ENCODE measurements at places on chromosomes 16 and 17.
A peak's percentile ranks its signal among the peaks of the same experiment; 100 is the strongest.

DNA sequence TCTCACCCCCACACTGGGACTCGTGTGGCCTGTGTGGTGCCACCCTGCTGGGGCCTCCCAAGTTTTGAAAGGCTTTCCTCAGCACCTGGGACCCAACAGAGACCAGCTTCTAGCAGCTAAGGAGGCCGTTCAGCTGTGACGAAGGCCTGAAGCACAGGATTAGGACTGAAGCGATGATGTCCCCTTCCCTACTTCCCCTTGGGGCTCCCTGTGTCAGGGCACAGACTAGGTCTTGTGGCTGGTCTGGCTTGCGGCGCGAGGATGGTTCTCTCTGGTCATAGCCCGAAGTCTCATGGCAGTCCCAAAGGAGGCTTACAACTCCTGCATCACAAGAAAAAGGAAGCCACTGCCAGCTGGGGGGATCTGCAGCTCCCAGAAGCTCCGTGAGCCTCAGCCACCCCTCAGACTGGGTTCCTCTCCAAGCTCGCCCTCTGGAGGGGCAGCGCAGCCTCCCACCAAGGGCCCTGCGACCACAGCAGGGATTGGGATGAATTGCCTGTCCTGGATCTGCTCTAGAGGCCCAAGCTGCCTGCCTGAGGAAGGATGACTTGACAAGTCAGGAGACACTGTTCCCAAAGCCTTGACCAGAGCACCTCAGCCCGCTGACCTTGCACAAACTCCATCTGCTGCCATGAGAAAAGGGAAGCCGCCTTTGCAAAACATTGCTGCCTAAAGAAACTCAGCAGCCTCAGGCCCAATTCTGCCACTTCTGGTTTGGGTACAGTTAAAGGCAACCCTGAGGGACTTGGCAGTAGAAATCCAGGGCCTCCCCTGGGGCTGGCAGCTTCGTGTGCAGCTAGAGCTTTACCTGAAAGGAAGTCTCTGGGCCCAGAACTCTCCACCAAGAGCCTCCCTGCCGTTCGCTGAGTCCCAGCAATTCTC, 27.4 kb downstream of the STH start:
- no peak for DNase-seq

DNA sequence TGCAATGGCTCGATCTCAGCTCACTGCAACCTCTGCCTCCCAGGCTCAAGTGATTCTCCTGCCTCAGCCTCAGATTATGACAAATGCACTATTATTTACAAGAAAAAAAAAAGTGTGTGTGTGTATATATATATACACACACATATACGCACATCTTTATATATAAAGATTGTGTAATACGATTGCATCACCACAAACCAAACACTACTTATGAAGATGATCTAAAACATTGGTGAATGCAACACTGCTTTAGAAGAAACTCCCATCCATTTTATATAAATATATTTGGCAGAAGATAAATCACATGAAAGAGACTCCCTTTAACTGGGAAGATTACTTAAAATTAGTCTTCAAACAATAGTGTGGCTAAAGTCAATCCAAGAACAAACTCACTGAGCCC, 96.7 kb downstream of the SYCE1L start:
- no peak for DNase-seq

- DNase-seq = no peak
These were observed 23.6 kb upstream of the SMURF2 start for GRCh38 chr17:64685705-64686104.

DNA sequence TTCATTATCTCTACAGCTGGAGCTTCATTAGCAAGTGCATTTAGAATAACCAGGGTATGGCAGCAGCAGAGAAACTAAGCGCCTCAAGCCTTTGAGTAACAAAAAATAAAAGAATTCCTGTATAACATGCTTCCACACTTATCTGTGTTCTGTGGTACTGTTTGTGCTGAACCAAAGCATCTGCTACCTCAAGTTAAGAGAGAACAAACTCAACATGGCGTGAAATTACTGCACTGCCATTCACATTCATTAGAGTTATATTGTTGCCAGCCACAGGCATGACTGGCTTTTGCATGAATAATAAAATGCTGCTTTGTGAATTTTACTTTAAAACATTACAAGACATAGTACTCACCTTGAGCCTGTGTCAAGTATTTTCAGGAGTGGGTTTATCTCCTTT, 76.6 kb downstream of the NLK start:
- no peak for DNase-seq

GRCh38 chr17:37187262-37187661, 188.5 kb upstream of the C17orf78 start:
- no peak for DNase-seq

DNA sequence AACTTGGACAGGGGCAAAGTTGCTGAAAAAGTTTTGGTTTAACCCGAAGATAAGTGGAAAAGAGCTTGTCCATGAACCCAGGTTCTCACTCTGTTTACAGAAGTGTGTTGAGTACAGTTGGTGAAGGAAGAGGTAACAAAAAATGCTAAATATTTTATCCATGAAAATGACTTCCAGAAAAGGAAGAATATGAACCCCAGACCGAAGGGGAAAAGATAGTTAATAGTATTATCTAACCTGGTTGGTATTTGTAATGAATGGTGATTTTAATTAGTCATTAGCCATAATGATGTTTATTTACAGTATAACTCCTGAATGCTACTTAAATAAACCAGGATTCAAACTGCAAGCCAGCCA, 574 bp upstream of the TMEM106A start:
- DNase-seq = no peak

- peak; percentile 76 for DNase-seq
These were observed 27.7 kb downstream of the TBC1D3B start for GRCh38 chr17:36148559-36149295.

- DNase-seq = no peak
These were observed 641.3 kb downstream of the KCNJ2 start for GRCh38 chr17:70810609-70811008.

GRCh38 chr16:57540387-57540786, 2.1 kb upstream of the ADGRG5 start:
- no peak for DNase-seq

GRCh38 chr16:86568677-86569623, 2.3 kb downstream of the FOXC2 start:
- DNase-seq = no peak

GRCh38 chr16:19830902-19831560, 53.6 kb downstream of the GPRC5B start:
- DNase-seq = no peak

GRCh38 chr17:60248618-60249289, 99.0 kb downstream of the CA4 start:
- no peak for DNase-seq

GRCh38 chr16:17397499-17397891, 73.3 kb downstream of the XYLT1 start:
- DNase-seq = no peak

GRCh38 chr16:25888868-25889267, 197.1 kb downstream of the HS3ST4 start:
- no peak for DNase-seq

DNA sequence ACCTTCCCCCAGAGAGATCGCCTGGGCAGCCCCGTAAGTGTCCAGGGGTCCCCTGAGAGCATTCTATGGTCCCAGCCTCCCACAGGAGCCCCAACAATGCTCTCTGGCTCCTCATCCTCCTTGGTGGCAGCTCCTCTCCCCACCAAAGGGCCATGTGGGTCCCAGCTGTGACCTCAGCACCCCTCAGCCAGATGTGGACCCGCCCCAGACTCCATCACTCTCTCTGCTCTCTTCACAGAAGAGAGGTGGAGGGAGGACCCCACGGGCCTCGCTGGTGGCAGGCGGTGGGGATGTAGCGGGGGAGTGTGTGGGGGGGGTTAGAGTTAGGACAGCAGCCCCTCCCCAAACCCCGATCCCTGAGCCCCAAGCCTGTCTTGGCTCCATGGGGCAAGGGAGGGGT, 41.0 kb downstream of the SOCS3 start:
- no peak for DNase-seq

DNA sequence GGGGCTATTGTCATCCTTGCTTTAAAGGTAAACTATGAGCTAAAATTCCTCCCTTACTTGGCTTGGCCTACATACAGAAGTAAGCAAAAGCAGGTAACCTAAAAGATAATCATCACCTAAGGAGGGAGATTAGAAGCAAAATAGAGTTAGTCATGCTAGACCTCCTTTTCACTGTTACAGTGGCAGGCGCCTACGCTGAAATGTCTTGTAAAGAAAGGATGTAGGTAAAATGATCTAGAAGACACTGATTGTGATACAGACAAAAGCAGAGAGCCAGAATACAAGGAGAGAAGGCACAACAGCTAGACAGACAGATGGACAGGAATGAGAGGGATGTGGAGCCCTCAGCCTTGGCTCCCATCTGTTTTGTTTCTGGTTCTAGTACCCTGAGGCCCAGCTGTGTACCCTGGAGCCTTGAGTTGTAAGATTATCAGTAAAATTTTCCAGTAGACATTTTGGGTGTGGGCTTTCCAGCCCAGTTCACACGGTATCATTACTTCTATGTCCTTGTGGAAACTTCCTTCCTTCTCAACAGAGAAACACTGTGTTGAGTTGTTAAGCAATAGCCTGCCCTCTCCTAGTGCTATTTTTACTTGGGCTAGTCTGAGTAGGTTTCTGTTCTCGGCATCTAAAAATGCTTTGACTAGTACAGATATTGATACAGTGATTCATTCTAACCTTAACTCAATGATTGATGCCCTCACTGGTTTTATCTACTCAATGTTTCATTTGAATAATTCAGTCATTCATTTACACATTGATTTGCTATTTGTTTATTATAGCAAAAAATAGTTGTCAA, 7.7 kb upstream of the C16orf78 start:
- no peak for DNase-seq

GRCh38 chr16:84508502-84508901, 4.0 kb upstream of the MEAK7 start:
- DNase-seq = no peak

DNA sequence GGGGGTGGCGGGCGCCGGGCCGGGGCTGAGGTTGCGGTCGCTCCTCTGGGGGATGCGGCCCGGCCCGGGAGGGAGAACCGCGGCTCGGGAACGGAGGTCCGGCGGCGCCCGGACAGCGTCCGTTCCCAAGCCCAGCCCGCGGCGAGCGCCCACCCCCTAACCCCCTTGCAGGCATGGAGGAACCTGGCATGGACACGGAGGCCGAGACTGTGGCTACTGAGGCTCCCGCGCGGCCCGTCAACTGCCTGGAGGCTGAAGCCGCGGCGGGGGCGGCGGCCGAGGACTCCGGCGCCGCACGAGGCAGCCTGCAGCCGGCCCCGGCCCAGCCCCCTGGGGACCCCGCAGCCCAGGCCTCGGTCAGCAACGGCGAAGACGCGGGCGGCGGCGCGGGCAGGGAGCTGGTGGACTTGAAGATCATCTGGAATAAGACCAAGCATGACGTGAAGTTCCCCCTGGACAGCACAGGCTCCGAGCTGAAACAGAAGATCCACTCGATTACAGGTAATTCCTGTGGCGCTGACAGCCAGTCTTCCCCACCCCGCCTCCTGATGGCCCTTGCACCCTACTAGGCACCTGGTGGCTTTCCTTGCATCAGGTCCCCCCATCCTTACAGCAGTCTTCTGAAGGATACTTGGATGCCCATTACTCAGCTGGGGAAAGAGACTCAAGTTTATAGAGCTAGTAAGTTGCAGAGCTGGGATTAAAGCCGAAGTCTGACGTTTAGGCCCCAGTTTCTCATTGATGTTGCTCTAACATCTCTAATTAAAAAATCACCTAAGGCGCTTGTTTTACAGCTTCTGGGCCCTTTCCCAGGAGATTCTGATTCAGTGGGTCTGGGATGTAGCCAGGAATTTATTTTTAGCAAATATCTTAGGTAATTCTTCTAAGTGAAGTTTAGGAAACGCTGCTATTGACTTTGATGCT, 514 bp downstream of the UBFD1 start:
- no peak for DNase-seq

GRCh38 chr16:75116081-75116910, at the start of gene LDHD:
Gene LDHD (minus strand): TSS chr16:75116780. CDS start chr16:75116720, 60 bp downstream.
- DNase-seq = no peak

DNA sequence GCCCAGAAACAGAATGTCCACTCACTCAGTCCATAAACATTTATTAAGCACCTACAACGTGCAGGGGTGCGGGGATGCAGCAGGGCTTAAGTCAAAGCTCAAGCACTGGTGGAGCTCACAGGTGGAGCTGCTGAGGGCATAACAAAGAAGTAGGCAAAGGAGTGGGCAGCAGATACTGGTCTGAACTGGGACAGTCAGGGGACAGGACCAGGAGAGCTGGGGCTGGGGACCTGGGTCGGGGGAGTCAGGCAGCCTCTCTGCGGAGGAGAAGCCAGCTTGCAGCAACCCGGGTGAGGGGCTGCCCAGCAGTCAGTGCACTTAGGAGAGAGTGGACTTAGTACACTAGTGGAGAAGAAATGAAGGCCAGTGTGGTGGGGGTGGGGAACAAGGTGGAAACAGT, 10.0 kb upstream of the TNFRSF13B start:
- no peak for DNase-seq

GRCh38 chr17:42679492-42680330, 1.9 kb downstream of the CCR10 start:
- DNase-seq = peak; percentile 90

DNA sequence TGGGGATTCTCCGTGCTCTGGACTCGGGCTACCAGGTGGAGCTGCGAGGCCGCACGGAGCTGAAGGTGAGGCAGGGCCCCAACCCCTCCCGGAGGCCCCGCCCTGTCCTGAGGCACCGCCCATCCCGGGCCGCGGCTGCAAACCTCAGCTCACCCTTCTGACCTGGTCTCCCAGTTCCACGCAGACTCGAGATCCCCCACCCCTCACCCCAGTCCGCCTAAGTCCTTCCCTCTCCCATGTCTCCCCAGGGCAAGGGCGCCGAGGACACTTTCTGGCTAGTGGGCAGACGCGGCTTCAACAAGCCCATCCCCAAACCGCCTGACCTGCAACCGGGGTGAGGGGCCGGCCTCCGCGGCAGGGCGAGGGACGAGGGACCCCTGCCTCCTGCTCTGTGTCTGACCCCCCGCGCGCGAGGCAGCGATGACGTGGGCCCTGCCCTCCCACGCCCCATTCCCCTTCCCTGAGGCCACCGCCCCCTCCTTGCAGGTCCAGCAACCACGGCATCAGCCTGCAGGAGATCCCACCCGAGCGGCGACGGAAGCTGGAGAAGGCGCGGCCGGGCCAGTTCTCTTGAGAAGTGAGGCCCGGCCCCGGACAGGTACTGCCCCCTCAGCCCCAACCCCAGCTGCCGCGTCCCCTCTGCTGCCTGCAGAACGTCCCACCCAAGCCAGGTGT, 13.7 kb downstream of the GUCY2D start:
- no peak for DNase-seq

DNA sequence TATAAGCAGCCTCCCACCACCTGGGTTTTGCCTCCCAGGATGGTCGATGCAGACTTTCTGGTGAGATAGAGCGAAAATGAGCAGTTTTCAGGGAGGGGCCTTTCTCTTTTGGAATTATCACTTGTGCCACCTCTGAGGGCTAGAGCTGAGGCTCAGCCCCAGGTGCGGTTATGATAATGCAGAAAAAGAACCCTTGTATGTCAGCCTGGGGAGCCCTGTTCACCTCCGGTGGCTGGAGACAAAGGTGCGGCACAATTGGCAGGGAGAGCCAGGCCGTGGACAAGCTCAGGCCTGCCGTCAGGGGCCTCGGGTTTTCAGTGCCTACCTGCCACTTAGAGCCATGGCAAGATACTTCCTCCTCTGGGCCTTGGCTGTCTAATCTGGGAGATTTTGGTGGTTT, 4.4 kb downstream of the SCPEP1 start:
- DNase-seq = no peak

GRCh38 chr16:16022683-16023064, 73.3 kb downstream of the ABCC1 start:
- no peak for DNase-seq

GRCh38 chr16:7268182-7268581, 64.5 kb upstream of the RBFOX1 start:
- DNase-seq = no peak

GRCh38 chr17:79777894-79778503, at the start of gene CBX2:
Gene CBX2 (plus strand): TSS chr17:79778148. CDS start chr17:79778236, 88 bp downstream.
- peak; percentile 88 for DNase-seq

- no peak for DNase-seq
These were observed 30.2 kb upstream of the ABCA3 start for GRCh38 chr16:2370721-2371120.
